ENCODE measurements at places on chromosomes 5 and 9.

DNA sequence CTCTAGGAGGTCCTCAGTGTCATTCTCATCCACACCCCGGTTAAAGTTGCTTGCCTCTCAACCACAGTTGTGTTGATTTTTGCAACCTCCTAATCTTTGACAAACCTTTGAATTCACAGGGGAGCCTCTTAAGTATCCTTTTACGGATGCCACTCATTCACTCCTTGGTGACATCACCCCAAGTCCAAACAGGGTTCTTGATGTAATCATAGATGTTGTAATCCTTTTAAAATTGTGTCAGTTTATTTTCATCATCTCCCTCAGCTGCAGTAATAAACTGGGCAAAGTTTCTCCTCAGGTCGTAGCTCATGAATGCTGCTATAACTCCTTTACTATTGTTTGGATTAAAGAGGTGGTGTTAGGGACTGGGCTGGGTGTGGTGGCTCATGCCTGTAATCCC is 637.2 kb upstream of the NUDT12 start:
- DNase-seq = no peak

DNA sequence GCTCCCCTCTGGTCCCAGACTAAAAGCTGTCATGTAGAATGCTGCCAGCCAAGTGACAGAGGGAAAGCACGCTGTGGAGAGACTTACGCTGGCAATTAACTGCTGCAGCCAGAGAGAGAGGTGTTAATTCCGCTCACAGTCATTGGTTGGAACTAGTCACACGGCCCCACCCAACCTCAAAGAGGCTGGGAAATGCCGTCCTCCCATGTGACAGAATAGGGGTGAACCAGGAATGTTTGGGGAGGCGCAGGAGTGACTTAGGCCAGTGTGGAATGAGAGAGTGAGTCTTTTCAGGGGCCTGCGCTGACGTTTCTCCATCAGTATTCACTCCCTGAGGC is 87.6 kb downstream of the AMBP start:
- no peak for DNase-seq

DNA sequence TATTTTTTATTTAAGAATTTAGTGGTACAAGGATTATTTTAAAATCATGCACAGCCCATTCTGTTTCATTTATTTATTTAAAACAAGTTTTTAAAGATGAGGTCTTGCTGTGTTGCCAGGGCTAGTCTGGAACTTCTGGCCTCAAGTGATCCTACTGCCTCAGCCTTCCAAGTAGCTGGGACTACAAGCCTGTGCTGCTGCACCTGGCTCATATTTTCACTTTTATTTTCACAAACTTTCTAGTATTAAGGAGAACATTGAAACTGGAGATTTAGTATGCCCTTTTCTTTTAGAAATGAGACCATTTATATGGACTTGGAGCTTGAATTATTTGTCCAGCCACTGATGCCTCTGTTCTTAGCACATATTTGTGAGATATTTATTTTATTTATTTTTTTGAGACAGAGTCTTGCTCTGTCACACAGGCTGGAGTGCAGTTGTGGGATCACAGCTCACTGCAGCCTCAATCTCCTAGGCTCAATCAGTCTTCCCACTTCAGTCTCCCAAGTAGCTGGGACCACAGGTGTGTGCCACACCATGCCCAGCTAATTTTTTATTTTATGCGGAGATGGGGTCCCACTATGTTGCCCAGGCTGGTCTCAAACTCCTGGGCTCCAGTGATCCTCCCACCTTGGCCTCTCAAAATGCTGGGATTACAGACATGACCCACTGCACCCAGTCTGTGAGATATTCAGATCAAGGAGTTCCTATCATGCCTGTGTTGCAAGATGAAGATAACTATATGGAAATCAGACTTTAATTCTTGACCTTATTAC is 7.4 kb downstream of the DMXL1 start:
- no peak for DNase-seq

- DNase-seq = no peak
Measured at GRCh38 chr5:8176101-8176693, 307.2 kb downstream of the MTRR start.

DNA sequence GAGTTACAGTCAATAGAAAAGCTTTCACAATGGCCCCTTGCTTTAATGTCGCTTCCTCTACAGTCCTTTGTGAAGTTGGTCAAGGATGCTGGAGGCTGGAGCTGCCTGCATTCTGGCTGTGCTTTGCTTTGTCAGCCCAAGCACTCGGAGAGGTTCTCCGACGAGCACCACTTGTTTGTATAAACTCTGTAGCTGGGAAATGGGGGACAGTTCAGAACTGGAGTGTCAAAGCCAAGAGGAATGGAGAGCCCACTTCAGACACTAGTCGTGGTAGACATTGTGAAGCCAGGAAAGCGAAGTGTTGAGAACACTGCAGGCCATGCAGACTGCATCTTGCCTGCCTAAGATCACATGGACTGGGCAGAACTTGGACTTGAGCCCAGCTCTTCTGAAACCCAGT is 330.3 kb downstream of the GADD45G start:
- no peak for DNase-seq

GRCh38 chr5:178644826-178645545 is 18.1 kb upstream of the CLK4 start:
- DNase-seq = no peak

- no peak for DNase-seq
Measured at GRCh38 chr5:134581241-134581981, 51.2 kb downstream of the SAR1B start.

DNA sequence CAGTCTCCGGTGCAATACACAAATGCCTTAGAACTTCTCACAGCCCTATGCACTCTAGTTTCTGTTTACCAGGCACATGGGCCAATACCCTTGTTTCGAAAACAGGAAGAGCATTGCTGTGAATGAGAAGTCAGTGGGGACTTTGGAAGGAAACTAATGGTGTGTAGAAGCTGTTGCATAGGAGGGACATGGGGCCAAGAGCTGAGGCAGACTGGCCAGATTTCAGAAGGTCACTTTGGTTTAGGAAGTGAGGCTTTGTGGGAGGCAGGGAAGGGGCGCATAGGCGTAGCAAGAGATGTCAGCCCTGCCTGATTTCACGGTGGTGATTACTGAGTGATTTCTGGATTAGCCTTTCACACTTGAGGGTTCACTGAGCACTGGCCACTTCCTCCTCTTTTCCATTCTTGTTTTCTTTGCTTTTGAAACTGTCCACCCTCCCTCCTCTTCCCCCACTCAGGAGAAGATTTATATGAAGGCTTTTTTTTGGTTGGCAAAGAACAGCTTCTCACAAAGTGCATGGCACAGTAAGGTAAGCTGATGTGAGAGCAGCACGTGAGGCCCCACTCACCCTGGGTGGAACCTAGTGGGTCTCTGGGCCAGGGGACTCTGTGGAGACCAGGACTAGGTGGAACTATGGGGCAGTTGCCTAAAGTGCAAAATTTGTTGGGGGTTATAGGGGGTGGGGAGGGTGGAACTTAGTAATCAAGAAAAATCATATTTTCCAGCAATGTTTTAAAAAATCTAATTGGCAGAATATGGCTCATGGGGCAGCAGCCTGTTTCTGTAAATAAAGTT is 6.1 kb upstream of the TMEM252 start:
- no peak for DNase-seq

- no peak for DNase-seq
Measured at GRCh38 chr5:141857226-141857625, 21.0 kb downstream of the PCDH1 start.

GRCh38 chr5:39369123-39369815 is 5.0 kb upstream of the C9 start:
- DNase-seq = no peak

DNA sequence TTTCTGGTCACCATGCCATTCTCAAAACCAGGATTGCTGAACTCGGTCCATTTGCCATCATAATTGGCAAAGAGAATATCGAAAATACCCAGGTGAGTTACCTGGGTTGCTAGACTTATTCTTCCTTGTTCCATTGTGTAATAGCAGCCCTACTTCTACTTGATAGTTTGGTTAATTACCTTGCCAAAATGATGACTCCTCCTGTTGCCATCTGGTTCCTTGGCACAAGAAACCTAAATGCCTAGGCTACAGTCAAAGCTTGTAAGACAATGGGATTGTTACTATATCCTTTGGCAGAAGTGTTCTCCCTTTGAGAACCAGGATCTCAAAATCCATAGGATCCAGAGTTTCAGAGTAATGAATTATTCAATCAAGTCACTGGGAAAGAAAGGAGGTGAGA is 373.2 kb upstream of the ACTBL2 start:
- DNase-seq = no peak

GRCh38 chr9:135587658-135588057 is 26.1 kb downstream of the PAEP start:
- DNase-seq = no peak

DNA sequence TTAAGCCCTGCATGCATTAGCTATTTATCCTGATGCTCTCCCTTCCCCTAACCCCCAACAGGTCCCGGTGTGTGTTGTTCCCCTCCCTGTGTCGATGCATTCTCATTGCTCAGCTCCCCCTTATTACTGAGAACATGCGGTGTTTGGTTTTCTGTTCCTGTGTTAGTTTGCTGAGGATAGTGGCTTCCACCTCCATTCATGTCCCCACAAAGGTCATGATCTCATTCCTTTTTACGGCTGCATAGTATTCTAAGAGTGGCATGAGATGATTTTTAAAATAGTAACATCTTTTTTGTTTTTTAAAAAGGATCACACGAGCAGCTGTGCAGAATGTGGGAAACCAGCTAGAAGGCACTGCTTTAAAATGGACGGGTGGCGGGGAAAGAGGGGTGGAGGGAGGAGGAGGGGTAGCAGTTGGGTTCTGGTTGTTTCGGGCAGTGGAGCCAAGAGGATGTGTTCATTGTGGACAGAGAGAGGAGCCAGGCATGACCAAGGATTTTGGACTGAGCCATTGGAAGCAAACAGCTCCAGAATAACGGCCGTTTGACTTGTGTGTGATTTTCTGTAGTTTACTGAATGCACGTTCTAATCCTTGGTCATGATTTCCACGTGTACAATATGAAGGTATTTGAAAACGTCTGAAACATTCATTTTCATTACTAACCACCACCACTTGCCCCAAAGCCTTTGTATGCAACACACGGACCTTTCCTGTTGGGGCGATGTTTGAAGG is 1.7 kb upstream of the TENT4A start:
- no peak for DNase-seq

DNA sequence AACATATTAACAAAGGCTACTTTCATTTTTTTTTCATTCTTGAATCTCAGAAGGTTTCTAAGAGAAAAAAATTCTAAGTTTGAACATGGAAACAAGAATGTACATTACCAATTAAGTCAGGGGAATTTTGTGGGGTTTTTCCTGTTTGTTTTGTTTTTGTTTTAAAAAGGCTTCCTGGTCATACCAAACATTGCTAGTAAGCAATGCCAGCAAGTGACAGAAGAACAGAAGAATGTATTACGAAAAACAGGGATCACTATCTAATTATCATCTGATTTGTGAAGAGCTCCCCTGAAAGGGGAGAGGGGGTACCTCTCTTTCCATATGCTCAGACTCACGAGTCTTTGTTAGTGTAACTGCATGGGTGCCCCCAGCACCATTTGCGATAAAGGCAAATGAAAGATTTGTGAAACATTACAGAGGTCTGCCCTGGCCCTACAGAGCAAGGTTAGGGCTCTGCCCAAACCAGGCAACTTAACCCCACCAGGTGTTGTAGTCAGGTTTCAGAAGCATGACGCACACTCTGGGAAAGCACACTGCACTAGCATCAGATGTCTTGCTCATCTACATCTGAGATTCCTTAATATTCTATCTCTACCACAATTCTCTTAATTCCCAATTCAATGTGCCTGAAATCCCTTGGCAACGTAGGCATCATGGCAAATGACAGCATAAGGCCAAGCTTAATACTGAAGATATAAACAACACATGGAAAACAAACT is 268.2 kb downstream of the MLLT3 start:
- no peak for DNase-seq

DNA sequence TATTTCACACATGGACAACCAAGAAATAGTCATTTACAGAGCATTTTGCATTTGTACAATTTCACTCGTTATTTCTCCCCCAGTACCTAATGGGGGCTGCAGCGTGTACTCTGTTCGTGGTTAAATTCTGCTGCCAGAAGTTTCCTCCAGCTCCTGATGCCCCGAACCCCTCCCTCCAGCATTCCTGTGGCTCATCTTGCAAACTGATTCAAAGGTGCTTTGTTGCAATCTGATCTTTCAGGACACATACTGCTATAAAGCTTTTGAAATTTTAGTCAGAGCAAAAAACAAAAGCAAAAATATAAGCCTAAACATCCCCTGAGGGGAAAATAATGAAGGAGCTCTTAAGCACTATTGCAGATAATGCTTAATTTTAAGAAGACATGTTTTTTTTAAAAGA is 27.7 kb downstream of the UBLCP1 start:
- no peak for DNase-seq

GRCh38 chr9:99878651-99879050 is 27.8 kb upstream of the STX17 start:
- DNase-seq = no peak

GRCh38 chr5:125263356-125263755 is 516.9 kb upstream of the ZNF608 start:
- no peak for DNase-seq

DNA sequence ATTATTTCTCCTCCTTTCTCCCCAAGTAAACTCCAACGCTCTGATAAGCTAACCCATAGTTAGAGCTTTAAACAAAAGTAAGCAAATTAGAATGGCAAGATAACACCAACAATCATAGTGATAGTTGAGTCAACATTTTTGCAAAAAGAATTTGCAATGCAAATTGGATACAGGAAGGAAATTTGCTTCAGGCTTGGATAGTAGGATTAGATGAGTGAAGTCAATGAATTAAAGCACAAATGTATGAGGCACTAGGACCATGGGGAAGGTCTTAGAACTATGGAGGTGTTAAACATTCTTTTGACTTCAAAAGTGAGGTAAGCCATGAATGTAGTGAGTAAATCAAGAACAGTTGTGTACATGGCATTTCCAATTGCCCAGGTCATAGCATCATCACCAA is 289.8 kb upstream of the GRAMD2B start:
- no peak for DNase-seq

GRCh38 chr5:17070647-17071046 is 134.6 kb upstream of the MYO10 start:
- no peak for DNase-seq

DNA sequence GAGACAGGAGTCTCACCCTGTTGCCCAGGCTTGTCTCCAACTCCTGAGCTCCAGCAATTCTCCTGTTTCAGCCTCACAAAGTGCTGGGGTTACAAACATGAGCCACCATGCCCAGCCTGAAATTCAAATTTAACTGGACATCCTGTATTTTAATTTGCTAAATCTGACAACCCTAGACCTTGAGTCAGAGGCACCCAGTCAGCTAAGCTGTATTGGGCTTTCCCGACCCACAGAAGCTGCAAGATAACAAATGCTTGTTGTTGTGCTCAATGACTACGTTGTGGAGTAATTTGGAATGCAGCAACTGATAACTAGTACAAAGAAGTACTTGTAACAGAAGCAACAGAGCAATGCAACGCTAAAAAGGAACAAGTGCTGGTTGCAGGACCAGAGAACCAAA is 533.1 kb downstream of the NTRK2 start:
- DNase-seq = no peak

DNA sequence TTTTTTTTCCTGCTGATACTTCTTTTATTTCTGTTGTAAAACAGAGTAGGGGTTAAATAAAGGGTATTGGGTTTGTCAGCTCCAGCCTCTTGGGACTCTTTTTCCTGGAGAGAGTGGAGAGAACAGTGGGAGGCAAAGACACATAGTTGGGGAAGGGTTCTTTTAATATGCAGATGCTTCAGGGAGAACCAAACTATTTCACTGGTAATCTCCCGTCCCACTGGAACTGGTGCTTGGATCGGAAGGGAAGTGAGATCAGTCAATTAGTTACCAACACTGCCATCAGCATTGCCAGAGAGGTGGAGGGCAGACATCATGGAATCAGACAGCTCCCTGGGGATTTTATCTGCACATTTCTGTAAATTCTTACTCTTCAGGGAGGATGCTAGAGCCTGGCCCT is 47.6 kb upstream of the ELOVL7 start:
- no peak for DNase-seq

Measured in stimulated activated CD4-positive, alpha-beta T cell treated with anti-CD3 and anti-CD28 coated beads, Interleukin-15, amount 100 ng/mL, for 48 hours (primary cell).